ENCODE measurements at places on chromosomes 4 and X.

GRCh38 chr4:11514779-11515419 lies 86.2 kb upstream of the HS3ST1 start:
- DNase-seq, result no peak

- no peak for DNase-seq
Measured at GRCh38 chrX:9342561-9343051, 122.3 kb upstream of the TBL1X start.

GRCh38 chr4:24141836-24142235 lies 252.0 kb upstream of the PPARGC1A start:
- no peak for DNase-seq

DNA sequence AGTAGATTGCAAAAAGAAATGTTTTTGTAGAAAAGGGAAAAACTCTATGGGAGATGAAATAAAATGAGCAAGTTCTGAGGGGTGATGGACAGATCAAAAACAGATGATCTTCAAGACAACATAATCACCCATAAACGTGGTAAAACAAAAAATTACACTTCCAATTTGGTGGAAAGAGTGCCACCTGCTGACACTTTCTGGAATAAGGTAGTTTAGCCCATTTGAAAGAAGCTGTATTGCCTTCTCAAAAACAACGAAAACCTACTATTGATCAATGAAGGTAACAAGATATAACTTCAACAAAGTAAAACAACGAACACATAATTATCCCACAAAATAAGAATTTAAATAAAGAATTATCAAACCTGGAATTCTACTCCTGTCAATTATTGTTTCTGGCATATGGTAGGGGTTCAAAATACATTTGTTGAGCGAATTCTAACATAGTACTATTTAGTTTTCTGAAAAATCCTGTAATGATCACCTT lies 2.5 kb downstream of the COQ2 start:
- no peak for DNase-seq

DNA sequence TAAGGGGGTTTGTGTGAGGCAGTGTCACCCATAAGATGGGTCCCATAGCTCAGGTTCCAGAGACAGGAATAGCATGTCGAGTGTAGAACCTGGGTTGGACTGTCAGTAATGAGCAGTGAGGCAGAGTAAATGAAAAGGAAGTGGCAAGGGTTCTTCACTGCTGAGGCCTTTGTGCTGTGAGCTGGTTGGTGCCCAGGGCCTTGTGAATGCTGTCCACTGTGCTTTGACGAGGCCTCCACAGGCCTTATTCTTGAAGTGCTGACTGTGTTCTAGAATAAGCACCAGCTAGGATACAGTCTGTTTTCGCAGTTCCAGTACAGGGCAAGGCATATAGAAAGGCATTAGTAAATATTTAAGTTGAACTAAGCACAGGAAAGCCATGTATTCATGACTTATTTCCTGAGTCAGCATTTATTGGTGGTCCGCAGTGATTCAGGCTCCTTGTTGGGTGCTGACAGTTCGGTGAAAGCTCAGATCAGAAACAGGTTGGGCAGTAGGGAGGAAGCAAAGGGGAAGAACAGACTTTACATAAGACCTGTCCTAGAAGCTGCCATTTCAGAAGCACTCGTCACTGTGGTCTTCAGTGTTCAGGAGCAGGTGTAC lies 25.6 kb upstream of the TADA2B start:
- DNase-seq, result no peak

GRCh38 chrX:97026406-97026805 lies 142.7 kb downstream of the RPA4 start:
- DNase-seq, result no peak

DNA sequence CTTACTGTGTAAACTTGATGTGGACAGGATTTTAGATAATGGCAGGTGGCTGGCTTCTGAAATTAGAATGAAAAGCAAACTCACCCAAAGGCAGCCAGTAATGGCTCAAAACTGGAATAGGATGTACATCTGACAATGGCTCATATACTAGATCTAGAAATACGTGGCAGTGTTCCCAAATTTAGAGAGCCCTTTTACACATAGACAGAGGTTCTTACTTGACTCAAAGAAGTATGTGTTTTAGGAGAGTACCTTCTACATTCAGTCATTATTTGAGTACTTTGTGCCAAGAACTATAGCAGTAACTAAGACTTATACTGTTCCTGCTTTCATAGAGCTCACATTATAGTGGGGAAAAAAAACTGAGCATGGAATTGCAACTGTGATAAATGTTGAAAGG lies 48.0 kb downstream of the UBE2K start:
- DNase-seq, result no peak

GRCh38 chr4:142358656-142359055 lies 487.4 kb downstream of the INPP4B start:
- no peak for DNase-seq

GRCh38 chr4:7540206-7540605 lies 105.5 kb upstream of the PSAPL1 start:
- DNase-seq, result no peak

DNA sequence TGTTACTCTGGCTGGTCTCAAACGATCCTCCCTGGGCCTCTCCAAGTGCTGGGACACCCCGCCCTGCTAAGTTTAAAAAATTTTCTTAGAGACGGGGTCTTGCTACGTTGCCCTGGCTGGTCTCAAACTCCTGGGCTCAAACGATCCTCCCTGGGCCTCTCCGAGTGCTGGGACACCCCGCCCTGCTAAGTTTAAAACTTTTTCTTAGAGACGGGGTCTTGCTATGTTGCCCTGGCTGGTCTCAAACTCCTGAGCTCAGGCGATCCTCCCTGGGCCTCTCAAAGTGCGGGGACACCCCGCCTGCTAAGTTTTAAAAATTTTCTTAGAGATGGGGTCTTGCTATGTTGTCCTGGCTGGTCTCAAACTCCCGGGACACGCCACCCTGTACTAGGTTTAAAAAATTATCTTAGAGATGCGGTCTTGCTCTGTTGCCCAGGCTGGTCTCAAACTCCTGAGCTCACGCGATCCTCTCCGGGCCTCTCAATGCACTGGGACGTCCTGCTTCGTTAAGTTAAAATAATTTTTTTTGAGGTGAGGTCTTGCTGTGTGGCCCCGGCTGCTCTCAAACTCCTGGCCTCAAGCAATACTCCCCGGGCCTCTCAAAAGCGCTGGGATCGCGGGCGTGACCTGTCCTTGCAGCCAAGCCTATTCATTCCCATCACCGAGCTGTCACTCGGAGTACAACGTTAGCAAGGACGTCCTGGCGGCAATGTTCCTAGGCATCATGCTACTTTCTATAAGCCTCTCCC lies 1.1 kb downstream of the SLC25A6 start:
- DNase-seq, result no peak

DNA sequence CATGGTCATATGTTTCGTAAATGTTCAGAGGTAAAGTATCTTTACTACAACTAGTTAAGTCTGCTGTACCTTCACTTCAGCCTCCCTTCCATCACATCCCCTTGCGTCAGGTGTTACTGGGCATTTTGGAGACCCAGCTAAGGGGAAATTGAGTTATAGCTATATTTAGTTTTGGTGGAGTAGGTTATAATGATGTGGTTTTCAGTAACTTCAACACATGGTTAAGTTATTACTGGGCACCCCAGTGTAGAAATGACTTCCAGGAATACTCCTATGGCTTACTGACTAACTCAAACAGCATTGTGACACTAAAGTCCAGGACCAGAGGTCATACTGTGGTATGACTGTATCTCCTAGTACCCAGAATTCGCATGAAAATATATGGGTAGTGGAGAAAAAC lies 23.4 kb upstream of the ACSL1 start:
- no peak for DNase-seq

DNA sequence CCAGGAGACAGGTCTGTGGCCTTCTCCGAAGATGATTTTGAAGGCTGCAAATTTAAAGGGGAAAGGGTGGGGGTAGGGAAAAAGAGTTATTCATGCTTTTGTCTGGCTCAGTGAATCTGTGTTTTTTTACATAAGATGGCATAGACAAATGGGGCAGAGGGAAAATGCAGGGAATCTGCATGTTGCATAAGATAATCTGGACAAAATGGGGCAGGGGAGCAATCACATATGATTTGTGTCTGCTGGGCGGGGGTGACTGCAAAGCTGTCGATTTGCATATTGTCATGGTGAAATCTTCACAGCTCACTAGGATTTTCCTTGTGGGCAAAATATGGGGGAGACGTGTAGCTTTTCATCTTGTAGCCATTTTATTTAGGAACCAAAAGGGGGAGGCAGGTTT lies 29.4 kb upstream of the GYG2 start:
- DNase-seq, result no peak

- no peak for DNase-seq
Measured at GRCh38 chr4:174278467-174278866, 5.0 kb downstream of the FBXO8 start.

GRCh38 chrX:105821471-105822121 lies 743 bp upstream of the NRK start:
- DNase-seq, result no peak

DNA sequence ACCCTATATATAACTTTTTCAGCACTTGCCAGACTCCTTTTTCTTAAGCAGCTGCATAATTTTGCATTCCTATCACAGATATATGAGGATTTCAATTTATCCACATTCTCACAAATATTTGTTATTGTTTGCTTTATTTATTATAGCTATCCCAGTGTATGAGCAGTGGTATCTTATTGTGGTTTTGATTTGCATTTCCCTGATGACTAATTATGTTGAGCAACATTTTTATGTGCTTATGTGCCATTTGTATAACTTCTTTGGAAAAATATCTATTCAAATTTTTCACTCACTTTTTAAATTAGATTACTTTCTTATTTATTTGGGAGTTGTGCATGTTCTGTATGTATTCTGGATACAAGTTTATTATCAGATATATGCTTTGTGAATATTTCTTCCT lies 361.9 kb downstream of the KCTD8 start:
- DNase-seq, result no peak

DNA sequence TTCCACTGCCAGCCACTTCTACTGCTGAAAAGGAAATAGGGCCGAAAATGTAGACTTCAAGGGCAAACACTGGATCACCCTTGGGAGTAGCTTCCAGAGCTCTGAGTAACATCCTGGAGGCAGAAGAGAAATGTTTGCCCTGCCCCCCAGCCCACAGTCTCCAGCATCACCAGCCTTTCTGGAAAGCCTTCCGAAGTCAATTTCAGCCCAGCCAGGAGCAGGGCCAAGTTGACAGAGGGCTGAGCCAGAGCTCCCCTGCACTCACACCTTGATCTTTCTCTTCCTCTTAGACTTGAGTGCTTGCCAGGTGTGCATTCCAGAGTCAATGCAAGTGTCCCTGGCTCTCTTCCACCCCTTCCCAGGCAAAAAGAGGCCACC lies 35.2 kb downstream of the SLC25A5 start:
- DNase-seq, result no peak

- DNase-seq, result no peak
Measured at GRCh38 chr4:160709546-160709945, 1454.3 kb downstream of the FSTL5 start.

DNA sequence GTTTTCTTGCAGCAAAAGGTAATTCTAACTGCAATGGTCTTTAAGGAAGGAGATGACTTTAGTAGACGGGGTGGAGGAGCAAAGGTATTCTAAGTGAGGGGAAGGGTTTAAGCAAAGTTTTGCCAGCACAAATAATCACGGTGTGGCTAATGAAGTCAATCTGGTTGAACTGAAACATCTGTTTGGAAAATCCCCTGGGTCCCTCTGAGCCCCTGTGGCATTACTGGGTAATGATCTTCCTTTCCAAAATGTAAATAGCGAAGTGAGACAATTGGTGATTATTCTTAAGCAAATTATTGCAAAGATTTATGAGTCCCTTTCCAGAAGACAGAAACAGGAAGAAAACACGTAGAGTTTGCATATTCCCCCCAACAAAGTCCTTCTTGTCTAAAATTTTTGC lies 47.2 kb downstream of the FGFBP1 start:
- DNase-seq, result no peak

- no peak for DNase-seq
Measured at GRCh38 chr4:70712150-70712549, 9.6 kb upstream of the RUFY3 start.

DNA sequence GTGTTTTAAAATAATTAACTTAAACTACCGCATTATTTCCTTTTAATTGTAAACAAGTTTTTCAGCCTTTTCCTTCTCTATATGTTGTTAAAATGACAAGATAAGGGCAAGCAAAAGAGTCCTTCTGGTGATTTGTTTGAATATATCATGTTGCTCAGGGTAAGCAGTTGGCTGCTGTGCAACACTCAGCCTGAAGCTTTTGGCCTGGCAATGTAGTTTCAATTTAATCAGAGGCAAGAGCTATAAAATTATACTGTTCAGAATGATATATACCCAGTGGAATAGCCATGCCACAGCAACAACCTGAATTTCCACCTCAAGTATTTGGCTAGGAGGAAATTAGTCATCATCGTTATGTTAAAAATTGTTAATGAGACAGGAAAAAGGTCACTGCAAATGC lies 53.4 kb downstream of the GRXCR1 start:
- no peak for DNase-seq

All from stimulated activated CD4-positive, alpha-beta T cell treated with anti-CD3 and anti-CD28 coated beads, Interleukin-1b, Interleukin-23, amount 100 ng/mL, for 4 hours (primary cell).